ENCODE measurements at places on chromosomes 7 and 10. TPM values are rescaled to one million over a fixed set of nuclear protein-coding genes. Genes with fewer than 3 reads are reported as not detected.

GIMAP8 gene
- total RNA-seq = not detected

FUOM gene
- 16.2 TPM for total RNA-seq

RPEL1 gene
- total RNA-seq = 0.07 TPM

EN2 gene
- total RNA-seq = 1.0 TPM

SPDYE16 gene
- total RNA-seq = not detected

Data from A549 treated with CORT108297 at 1 μM for 4 hours (cell line).